NCI-H2081 treated with DMSO at 0.1 percent for 48 hours (cell line): ENCODE measurements at places on chromosomes 13 and 19.

DNA sequence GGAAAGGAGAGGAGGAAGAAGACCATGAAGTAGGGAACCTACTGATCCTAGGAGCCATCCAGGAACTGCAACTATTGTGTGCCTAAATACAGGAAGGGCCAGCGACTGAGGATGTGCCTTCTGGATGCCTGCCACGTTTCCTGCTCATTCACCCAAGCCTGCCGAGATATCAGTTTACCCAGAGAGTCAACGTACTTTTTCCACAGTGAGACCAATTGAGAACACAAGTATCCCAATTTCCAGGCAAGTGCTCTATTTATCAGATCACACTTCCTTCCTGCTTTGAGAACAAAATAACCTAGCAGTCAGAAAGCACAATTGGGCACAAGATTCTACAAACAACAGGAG, 122.4 kb downstream of the AKAP11 start:
- no peak for DNase-seq

- no peak for DNase-seq
Observed at GRCh38 chr19:39145180-39145953, 19.8 kb downstream of the PAK4 start.

DNA sequence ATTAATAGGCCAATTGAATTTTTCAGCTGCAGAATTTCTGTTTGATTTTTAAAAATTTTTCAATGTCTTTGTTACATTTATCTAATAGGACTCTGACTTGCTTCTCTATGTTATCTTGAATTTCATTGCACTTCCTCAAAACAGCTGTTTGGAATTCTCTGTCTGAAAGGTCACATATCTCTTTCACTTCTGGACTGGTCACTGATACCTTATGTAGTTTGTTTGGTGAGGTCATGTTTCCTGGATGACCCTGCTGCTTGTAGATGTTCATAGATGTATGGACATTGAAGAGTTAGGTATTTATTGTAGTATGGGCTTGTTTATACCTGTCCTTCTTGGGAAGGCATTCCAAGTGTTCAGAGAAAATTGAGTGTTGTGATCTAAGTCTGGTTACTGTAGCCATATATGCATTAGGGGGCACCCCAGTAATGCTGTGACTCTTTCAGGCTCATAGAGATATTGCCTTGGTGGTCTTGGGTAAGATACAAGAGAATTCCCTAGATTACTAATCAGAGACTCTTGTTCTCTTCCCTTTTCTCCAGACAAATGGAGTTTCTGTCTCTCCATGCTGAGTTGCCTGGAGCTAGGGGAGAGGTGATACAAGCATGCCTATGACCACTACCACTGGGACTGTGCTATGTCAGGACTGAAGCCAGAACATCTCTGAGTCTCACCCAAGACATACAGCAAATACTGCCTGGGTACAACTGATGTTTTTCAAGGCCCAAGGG, 27.8 kb downstream of the RFC3 start:
- DNase-seq: no peak

DNA sequence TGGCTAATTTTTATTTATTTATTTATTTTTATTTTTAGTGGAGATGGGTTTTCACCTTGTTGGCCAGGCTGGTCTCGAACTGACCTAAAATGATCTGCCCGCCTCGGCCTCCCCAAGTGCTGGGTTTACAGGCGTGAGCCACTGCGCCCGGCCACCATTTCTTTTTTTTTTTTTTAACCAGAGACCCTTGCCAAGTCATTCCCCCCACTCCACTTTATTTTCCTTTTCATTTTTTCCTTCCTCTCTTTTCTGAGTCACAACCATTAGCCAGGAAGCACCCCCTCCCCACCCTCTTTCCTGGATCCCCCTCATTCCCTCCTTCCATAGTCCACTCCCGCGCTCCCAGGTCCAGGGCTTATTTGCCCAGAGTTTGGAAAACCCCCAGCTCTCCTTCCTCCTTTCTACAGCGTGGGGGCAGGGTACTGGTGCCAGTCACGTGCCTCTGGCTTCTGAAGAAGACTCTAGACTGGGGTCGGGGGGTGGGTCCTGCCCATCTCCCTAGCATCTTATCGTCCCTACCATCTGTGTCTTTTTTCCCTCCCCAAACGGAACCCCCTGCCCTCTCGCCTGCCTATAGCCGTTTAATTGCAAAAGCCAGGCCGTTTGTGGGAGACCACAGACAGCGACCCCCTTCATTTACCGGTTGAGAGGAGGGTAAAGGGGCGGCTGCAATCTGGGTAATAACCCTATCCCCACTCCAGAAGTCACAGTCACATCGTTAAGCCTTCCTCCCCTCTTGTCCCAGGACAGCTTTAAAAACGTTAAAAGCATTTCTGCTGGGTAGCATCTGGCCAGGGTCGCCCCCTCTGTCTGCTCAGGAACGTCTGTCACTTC, 1.1 kb upstream of the CALR start:
- DNase-seq: no peak

DNA sequence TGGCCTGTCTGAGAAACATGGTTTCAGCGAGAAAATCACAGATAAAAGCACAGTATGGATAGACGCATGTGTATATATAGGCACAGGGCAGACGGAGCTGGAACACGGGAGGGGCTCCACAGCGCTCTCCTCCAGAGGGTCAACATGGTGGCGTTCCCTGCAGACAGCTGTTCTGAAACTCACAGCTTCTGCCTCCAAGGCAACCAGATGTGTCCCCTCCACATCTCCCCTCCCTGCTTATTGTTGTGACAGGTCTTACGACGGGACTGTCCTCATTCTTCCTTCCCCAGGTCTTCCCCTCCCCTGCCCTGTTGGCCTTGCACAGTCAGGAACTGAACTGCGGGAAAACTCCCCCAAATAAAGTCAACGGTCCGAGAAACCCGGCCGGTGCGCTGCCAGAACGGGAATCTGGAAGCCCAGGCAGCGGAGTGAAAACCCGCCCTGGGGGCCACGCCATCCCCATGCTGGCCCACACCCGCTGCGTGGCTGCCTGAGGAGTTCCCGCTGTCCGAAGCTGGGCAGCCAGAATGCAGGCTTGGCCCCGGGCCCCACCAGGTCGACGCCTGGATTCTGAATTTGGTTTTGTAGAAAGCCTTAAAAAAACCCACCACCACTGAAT, 2.6 kb upstream of the TIMM13 start:
- DNase-seq: no peak

DNA sequence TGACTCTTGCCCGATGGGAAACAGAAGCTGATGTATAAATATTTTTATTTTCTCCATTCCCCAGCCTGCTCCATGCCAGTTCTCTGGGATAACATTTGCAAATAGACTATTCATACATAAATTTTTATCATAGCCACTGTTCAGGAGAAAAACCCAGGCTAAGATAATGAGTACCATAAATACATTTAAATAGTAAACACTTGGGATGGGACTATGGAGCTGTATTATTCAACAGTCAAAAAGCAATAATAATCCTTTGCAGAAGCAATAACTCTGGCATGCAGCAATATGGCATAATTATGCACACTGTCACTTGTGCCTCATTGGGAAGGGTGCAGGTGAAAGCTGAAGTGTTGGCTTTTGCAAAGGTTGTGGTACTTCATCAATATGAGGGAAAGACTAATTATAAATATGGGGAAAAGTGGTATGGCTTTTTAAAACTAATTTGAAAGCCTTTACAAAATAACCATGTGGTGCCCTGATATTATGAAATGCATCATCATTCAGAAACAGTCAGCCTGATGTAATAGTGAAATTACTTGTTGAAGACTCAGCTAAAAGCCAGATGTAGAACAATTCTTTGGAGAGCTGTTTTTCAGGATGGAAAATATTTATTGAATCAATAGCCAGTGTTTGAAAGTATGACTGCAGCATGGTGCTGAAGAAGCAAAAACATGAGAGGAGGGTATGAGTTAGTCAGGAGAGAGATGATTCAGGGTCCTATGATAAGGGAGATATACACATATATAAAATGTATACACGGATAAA, 2476.7 kb downstream of the PCDH9 start:
- DNase-seq: no peak

DNA sequence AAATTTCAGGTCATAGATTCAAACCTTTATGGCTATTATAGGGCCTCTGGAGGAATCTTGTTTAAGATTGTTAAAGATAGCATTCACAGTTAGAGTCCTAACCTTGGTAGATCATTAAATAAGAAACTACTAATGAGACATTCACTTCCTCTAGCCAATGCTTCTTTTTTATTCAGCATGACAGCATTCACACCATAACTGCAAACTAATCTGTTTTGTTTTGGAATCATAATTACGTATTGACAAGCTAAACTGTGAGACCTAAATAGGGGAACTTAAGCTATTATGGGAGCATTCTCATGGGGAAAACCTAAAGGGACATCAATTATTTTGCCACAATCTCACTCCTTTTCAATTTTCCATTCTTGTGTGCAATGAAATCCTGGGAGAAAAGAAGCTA, 653.8 kb downstream of the PCDH9 start:
- DNase-seq: no peak

GRCh38 chr19:39557811-39558623, 18.1 kb upstream of the EID2 start:
- DNase-seq: no peak

DNA sequence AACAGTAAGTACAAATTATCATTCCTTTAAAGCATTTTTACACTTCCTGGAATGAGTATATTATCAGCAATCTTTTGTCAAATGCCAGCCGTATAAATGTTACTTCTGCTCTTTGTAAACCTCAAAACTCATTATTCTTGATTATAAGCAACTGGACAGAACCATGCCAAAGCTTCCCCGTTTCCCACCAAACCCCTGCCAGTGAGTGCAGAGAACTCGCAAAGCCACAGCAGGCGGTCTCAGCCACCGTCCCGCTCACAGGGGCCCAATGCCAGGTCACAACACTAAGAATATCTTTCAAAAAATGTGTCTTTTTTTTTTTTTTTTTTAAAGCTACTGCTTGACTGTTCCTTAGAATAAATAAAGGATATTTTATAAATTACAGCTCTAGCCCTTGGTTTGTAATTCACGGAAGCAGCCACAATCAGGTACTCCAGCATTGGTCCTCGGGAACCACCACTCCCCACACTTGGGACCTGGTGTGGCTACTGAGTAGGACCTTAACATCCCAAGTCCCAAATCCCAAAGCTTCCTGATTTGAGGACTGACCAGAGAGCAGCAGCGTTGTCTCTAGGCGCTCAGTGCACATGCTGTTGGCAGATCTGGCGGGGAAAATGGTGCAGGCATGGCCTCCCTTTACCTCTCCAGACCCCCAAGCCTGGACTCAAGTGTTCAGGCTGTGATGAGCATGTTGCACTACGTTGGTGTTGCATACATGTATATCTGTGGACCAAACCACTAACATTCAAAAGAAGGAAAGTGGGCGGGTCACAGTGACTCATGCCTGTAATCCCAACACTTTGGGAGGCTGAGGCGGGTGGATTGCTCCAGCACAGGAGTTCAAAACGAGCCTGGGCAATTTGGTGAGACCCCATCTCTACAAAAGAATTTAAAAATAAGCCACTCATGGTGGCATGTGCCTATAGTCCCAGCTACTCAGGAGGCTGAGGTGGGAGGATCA, 19.0 kb downstream of the KCTD15 start:
- no peak for DNase-seq

- DNase-seq: no peak
Observed at GRCh38 chr19:47697863-47698609, 15.2 kb upstream of the EHD2 start.

- no peak for DNase-seq
Observed at GRCh38 chr19:39546599-39546998, 6.6 kb upstream of the EID2 start.

DNA sequence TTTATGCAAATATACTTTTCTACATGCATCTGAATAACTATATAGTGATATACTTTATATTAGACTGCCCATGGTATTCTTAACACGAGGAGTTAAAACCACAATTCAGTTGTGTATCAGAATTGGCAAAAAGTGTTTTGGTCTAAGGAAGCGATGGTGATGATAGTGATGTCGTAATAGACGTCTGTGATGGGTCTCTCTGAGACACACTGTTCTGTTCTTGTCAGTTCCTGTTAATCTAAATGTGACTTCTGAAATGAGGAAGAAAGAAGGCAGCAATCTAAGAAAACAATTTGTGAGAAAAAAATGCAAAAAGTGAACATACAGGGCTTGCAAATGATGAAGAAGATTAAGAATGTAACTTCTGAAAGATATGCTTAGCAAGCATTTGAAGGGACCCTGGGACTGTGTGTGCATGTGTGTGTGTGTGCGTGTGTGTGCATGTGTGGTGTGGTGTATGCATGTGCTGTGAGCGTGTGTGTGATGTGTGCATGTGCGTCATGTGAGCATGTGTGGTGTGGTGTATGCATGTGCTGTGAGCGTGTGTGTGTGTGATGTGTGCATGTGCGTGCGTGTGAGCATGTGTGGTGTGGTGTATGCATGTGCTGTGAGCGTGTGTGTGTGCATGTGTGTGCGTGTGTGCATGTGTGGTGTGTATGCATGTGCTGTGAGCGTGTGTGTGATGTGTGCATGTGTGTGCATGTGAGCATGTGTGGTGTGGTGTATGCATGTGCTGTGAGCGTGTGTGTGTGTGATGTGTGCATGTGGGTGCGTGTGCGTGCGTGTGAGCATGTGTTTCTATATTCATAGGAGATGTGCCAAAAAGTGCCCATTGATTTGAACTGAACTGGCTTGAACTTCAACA, 131.8 kb downstream of the IRS2 start:
- DNase-seq: no peak

GRCh38 chr13:73429701-73430100, 370.9 kb downstream of the KLF5 start:
- no peak for DNase-seq

DNA sequence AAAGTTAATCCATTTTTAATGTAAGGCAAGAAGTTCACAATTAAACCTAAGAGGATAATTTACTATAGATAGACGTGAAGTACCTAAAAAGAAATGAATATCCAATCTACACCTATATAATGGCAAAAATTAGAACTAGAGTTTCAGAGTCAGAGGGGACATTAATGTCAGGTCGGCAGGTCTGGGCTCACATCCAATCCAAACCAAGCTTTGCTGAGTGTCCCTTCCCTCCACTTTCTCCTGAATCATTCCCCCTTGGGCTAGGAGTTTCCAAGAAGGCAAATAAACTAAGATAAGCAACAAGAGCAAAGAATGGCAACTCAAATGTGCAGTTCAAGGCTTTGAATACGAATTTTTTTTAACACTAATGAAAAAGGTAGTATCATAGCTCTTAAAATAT, 2.9 kb downstream of the FLT3 start:
- no peak for DNase-seq

- no peak for DNase-seq
Observed at GRCh38 chr19:56491399-56491798, 14.3 kb upstream of the ZNF667 start.

GRCh38 chr19:1672038-1672768, 19.8 kb upstream of the TCF3 start:
- no peak for DNase-seq

- no peak for DNase-seq
Observed at GRCh38 chr13:91470681-91471080, 72.3 kb downstream of the GPC5 start.

- no peak for DNase-seq
Observed at GRCh38 chr13:52847682-52848432, 583 bp downstream of the PCDH8 start.

DNA sequence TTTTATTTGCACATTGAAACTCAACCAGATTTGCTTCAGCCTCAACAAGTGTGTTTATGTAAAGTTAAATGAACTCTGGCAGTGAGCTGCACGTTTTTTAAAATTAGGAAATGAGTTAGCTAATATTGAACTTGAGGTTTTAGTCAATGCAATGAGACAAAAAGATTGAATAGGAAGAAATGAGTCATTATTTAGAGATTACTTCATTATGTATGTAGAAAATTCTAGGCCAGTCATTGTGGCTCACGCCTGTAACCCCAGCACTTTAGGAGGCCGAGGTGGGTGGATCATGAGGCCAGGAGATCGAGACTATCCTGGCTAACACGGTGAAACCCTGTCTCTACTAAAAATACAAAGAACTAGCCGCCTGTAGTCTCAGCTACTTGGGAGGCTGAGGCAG, 22.8 kb upstream of the CD70 start:
- DNase-seq: no peak
